ENCODE measurements at places on chromosomes 5 and 9. TPM values are rescaled to one million over a fixed set of nuclear protein-coding genes. Genes with fewer than 3 reads are reported as not detected.

- DNase-seq, result peak; percentile 43
These were observed 37.5 kb upstream of the PTGS1 start for GRCh38 chr9:122333169-122333808.

GRCh38 chr9:70257502-70257901, 1.3 kb upstream of the SMC5 start:
- DNase-seq, result no peak

The CCNO gene
- 0.35 TPM for total RNA-seq

The DNAH5 gene
- 0.41 TPM for total RNA-seq

The SPAAR gene
- 0.07 TPM for total RNA-seq
